ENCODE measurements at places on chromosomes 3 and 15.
A peak's percentile ranks its signal among the peaks of the same experiment; 100 is the strongest.

GRCh38 chr3:65728138-65728537 is 310.6 kb downstream of the MAGI1 start:
- no peak for DNase-seq

DNA sequence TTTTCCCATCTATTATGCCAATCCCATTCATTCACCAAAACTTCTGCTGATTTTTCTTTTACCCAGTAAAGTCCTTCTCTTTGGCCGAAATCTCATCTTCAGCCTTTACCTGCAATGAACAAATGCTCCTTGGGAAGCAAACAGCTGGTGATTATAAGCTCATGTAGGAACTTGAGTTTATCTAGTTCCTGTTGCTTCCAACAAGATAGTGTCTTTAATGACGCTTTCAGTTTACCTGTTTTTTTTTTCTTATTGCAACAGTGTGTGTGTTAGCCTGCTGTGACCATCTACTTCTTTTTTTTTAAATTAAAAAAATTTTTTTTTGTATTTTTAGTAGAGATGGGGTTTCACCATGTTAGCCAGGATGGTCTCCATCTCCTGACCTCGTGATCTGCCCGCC is 156.0 kb downstream of the CD47 start:
- no peak for DNase-seq

DNA sequence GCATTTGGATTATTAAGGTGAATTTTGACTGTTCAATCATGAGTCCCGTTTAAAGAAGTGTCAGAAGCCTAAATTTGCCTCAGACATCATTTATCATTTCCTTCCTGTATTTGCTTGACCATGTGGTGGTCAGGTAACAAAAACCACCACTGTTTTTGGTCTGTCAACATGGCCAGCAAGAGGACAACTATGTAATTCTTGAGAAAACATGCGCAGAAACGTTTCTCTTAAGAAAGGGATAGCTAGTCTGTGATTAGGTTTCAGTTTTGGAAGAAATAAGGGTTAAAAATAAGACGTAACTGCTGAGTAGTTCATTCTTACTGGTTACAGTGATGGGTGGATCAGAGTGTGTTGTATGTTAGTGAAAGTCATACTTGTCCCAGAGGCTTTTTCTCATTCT is 204.5 kb downstream of the AKAP13 start:
- DNase-seq, result no peak

DNA sequence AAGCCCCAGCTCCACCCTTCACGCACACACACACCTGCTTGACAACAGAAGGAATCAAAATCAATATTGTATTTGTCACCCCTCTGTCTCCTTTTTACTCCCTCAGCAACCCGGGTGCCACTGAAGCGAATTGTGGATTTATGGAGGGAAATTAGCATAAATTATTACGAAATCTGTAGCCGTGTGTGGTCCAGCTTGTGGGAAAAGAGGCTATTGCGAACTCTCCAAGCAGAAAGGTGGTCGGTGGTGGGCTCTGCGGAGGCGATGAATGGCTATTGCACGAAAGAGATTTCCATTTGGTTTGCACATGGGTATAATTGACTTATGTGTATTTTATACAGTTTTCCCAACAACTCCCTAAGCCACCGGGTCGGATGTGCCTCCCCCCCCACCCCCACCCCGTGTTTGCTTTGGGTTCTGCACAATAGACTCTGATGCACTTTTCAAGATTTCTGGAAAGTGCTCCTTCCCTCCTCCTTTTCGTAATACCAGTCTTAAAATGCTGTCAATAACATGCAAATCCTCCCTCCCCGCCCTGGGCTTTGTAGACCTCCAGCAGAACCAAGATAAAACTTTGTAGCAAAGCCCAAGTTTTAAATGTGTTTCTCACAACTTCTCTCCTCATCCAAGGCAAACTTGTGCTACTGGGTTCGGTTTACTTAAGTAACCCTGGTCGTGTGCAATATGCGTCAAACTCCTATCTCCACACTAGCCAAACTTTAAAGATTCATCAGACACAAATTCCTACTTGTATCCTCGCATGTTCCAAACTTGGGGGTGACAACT is 3.1 kb upstream of the FOXB1 start:
- no peak for DNase-seq

- peak; percentile 81 for DNase-seq
These were observed 23.9 kb upstream of the TM4SF1 start for GRCh38 chr3:149401212-149401925.

GRCh38 chr3:72042397-72043203 is 257.7 kb upstream of the PROK2 start:
- DNase-seq, result peak; percentile 93

DNA sequence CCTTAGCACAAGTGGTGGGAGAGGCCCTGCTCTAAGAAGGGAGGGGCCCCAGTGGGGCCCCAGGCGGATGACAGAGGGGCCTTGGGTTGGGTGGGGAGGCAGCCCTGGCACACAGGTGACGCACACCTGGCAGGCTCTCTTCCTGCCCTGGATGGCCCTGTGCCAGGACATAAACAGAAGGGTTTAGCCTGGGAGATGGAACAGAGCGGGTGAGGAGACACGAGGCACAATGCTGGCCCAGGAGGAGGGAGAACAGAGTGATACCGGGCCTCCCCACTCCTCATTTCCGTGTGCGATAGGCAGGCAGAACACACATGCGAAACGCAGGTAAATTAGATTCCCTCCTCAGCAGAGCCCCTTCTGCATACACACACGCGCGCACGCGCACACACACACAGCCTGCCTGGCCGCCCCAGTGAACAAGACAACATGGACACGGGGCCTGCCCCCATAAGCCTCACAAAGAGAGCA is 39.8 kb downstream of the IDH2 start:
- no peak for DNase-seq

DNA sequence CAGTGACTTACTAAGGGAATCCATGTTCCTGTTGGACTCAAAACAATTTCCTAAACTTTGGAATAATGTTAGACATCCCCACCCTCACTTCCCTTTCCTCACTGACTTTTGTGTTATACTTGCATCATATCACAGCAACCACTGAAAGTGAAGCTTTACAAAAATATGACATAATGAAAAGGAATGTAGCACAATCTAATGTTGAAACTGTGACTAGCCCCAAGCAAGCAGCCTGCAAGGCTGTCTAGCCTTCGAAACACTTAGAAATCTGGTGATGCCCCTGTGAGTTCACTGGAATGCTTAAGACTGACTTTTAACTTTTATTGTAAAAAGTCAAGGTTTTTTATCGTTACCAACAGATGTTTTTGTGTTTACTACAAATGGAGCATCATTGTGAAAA is 203.7 kb upstream of the ZNF385D start:
- DNase-seq, result peak; percentile 72

DNA sequence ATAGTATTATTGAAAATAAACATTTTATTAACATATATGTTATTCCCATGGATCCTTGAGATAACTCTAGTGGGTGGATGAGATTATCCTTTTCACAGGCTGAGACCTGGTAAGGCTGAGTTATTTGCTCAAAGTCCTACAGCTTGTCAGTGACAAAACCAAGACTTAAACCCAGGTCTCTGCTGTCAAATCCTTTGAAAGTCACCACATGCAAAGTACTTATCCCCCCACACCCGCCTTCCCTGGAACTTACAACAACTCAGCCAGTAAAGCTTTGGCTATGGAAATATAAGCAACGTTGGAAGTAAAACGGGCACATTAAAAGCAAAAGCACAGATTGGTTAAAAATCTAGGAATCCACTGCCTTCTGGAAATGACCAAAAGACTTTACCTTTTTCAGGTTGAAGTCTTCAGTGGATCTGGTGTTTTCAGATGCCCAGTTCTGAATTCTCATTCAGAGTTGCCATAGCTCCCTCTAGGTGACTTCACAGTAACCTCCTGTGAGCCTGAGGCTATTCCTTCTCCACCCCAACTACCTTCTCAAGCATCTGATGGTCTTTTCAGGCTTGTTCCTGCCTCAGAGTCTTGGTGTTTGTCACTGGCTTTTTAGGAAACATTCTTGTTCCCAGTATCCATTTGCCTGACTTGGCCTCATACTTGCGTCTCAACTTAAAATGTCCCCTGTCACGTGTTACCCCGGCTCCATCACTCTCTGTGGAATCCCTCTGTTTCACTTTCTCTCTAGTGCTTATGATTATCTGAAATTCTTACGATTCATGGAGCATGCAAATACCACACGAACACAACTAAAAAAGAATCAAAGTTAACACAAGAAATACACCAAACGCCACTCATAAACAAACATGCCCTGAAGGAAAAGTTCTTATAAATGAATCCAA is 131.2 kb downstream of the MAGI1 start:
- DNase-seq, result no peak

DNA sequence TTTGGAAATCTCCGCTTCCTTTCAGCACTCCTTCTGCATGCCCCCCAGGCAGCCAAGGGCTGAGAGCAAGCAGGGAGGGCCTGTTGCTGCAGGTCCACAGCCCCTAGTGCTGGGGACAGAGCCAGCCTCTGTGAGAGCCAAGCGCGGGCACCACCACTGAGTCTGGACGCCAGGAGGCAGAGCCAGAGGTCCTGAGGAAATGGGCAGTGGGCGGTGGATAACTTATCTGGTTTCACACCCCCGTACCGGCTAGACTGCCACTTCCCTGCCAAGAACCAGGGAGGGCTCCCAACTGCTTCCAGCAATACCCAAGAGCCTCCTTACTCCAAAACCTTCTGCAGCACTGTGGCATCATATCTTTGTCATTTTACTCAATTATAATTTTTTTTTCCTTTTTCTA is 141.6 kb upstream of the IGF1R start:
- no peak for DNase-seq

DNA sequence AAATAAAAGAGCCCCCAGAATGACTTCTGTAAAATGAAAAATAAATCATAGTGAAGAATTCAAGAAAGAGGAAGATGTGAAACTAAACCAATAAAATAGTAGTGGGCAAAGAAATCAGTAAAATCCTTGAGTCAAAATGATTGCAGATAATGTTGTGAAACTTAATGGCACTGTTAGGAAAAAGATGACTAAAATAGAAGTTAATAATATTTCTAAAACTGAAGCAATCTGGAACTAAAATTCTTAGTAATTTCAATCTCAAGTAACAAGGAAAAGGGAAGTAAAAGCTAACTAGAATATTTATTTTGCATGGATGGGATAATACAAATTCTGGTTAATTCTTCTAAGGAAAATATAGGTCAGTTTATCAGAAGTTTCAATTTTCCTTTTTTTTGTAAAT is 84.6 kb downstream of the TMCO5A start:
- DNase-seq, result no peak

GRCh38 chr3:18766974-18767373 is 341.8 kb upstream of the SATB1 start:
- DNase-seq, result no peak

DNA sequence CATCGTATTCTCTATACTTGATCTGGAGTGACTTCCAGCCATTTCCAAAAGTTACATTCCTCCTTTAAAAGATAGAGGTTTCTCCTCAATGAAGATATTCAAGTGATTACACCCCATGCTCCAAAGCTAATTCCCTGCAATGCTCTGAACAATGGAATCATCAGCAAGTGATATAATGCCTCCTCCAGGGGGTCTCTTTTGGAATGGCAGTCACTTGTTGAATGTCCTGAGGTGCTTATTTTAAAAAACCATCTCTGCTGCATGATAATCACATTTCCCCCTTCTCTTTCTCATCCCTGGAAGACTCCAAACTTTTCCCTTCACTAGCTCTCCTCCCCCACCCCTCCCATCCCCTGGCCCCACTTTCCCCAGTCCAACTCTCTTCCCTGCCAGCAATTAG is 2.6 kb downstream of the LHFPL4 start:
- DNase-seq, result no peak

GRCh38 chr3:52834871-52835501 is at the start of gene MUSTN1:
MUSTN1 (minus strand) TSS chr3:52835019; CDS start chr3:52834948, 71 bp downstream.
- DNase-seq, result no peak

DNA sequence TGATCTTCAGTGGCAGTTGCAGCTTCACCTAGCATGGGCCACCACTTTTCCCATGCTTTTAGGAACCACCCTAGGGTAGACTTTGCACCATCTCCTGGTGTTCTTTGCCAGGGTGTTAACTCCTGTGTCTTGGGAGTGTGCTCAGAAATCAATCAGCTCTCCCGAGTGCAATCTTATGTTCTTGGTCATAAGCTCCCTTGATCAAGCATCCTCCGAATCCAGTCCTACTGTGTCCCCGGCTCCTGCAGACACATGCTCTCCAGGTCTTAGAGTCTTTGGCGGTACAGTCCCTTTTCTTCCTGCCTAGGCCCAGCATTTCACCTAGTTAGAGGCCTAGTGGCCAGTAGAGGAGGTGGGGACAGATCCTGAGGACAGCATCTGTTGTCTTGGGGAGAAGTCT is 74.7 kb upstream of the SYN2 start:
- DNase-seq, result no peak

DNA sequence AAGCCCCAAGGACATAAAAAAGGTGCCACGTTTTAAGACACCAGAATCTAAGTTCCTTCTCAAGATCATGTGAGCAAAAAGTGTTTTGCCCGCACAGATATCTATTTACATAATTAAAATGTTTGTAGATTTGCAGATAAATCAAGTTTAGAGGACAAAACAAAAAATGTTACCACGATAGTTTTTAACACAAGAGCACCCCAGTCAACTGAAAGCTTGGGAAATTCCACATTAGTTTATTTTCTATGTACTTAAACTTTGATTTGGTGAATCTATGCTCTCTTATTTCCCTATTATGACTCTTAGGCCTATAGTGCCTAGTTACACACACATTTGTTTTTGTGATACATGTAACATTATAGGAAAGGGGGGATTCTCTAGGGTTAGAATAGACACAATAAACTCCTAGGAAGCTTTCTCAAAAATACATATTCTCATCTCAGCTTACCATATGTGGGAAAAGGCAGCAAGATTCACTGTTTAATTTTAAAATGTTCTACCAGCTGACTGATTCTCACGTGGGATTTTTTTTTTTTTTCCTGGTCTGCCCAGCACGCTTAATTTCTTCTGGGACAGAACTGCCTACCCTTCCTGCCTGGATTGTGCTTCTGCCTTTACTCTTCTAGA is 8.4 kb upstream of the LEKR1 start:
- DNase-seq, result no peak

- no peak for DNase-seq
These were observed 283.8 kb upstream of the RGMA start for GRCh38 chr15:93372865-93373223.

GRCh38 chr3:136750897-136751315 is 1.3 kb downstream of the STAG1 start:
- DNase-seq, result peak; percentile 67

GRCh38 chr3:27431116-27431515 is 53.1 kb downstream of the SLC4A7 start:
- peak; percentile 99 for DNase-seq

- DNase-seq, result peak; percentile 58
These were observed 26.5 kb upstream of the FBXL2 start for GRCh38 chr3:33250712-33251111.

GRCh38 chr3:33982269-33982798 is 183.9 kb downstream of the PDCD6IP start:
- no peak for DNase-seq

- DNase-seq, result no peak
These were observed 308.1 kb downstream of the CHST2 start for GRCh38 chr3:143427631-143428030.

- DNase-seq, result peak; percentile 99
These were observed 348.0 kb upstream of the DPPA4 start for GRCh38 chr3:109685084-109686079.
